ENCODE measurements at places on chromosomes 3 and 15.
A peak's percentile ranks its signal among the peaks of the same experiment; 100 is the strongest.

DNA sequence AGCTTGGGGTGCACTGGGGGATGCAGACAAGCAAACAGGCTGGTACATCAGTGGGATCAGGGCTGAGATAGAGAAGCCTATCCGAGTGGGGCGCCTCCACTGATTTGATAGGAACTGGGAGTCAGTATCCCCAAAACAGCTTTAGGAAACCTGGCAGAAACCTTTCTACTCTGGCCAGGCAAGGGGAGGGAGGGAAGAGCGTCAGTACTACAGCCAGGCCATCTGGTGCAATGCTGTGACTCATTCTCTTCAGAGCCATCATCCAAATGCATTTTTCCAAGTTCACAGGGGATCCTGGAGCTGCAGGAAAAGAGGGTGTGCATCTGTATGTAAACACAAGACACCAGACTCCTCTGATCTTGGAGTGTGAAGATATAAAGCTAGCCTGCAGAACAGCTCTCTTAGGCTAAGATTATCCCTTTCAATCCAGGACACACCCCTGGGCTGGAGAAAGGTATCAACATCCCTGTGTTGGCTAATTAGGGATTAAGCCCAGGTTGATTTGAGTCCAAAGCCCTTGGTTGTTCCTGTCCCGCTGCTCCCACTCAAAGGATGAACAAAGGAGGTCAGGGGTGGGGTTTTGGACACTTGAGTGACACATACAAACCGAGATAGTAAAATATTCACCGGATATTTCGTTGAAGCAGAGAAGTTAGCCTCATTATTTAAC, 9.3 kb downstream of the GALNT15 start:
- DNase-seq, result no peak

DNA sequence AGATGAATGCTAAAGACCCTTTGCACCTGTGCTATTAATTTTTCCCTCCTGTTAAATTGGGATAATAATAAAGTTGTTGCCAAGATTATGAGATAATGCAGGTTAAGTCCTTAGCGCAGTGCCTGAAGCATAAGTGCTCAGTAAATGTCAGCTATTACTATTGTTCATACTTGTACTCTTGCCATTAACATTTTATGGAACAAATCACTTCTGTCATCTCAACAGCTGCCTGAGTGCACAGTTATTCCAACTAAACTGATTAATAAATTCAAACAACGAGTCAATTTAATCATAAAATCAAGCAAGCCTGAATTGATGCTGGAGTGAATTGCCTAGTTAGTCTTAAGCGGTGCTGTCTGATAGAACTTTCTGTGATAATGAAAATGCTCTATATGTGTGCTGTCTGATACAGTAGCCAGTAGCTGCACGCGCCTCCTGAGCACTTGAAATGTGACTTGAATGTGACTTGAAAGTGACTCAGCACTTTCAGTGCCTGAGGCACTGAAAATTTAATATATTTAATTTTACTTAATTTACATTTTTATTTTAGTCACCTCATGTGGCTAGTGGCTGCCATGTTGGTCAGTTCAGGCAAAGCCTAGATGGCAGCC, 198.7 kb upstream of the PFN2 start:
- DNase-seq, result no peak

- DNase-seq, result no peak
Measured at GRCh38 chr3:38630606-38631005, 18.9 kb downstream of the SCN5A start.

DNA sequence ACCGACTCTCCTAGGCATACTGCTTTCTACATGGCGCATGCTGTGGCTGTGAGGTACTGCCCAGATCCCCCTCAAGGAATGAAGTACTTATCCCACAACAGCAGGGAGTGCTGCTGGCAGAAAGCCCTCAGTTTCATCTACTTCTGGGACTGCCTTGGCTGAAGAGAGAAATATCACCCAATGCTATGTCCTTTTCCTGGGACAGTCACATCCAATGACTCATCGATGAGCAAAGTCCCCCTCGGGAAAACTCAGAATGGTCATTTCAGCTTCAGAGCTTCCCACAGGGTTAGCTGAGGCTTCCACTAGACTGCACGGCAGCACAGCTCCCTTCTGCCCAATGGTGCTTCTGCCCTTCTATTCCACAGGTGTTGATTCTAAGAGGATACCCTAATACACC, 3.6 kb upstream of the NMD3 start:
- no peak for DNase-seq

DNA sequence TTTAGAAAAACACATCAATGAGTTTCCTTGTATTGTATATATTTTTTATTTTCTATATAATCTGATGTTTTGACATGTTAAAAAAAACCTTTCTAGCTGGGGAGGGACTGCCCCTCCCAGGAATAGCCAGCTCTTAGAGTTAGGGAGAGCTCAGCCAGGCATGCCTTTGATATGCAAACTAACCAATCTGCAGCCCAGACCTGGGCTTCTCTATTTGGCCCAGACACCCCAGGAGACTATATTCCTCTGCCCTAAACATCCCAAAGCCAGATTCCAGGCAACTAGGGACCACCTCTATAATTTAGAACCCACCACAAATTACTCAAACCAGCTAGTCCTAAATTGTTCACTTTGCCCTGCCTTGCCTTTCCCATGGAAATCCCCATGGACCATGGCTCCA, 390.9 kb upstream of the ADAMTS9 start:
- DNase-seq, result no peak

- DNase-seq, result no peak
Measured at GRCh38 chr15:83193721-83194120, 13.9 kb downstream of the HDGFL3 start.

- no peak for DNase-seq
Measured at GRCh38 chr3:49625071-49625470, 49.1 kb upstream of the APEH start.

GRCh38 chr15:65833501-65834205, 35.6 kb upstream of the RAB11A start:
- no peak for DNase-seq

DNA sequence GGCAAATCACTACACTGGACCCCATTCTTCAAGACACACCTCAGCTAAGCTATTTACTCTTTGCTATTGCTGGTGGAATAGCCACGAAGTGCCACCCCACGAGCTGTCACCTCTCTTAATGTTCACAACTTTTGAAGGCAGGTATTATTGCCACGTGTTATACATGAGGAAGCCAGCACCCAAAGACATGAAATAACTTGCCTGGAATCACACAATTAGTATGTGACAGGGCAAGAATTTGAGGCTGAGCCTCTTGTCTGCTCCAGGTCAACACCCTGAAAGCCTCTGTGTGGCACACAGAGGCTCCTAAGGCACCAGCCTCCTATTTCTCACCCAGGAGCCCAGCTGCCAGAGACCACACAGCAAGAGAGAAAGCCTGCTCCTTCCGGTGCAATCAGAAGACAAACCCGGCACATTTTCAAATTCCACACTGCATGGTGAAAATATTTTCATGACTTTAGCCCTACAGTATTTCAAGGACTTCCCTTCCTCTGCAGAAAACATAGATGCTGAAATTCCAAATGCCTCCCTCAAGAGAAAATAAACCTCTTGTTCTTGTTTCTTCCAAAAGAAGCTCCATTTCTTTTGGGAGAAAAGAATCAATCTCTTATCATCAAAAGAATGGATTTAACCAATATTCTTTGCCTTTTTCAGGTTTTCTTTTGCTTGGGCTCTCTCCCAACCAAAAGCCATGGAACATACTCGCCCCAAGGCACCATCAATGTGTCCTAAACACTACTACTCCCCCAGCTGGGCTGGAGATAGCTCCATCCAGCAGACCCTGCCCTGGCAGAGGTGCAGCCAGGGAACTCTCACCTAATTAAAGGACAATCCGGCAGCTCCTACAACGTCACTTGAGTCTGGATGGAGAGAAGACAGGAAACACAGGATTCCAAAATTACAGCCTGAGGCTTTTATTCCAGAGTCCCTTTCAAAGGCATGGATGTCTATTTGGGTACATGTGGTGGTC, 84.7 kb upstream of the THBS1 start:
- no peak for DNase-seq

GRCh38 chr3:87167628-87168456, 59.3 kb upstream of the CHMP2B start:
- no peak for DNase-seq

GRCh38 chr15:69522361-69522760, 69.7 kb downstream of the RPLP1 start:
- no peak for DNase-seq

DNA sequence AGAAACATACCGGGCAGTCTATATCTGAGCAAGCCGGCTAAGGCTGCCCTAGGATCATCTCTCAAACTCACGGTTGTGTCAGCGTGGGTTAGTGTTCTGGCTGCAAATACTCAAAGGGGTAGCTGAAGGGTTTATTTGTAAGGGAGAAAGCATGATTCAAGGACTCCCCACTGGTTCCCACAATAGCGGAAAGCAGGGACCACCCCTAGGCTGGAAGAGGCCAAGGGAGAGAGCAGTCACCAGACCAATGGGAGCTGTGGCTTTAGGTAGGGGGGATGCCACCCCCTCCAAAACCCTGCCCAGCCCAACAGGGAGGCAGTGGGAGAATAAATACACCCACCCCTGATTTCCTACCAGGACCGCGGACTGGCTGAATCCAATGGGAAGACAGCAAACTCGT, 7.3 kb upstream of the LMCD1 start:
- no peak for DNase-seq

DNA sequence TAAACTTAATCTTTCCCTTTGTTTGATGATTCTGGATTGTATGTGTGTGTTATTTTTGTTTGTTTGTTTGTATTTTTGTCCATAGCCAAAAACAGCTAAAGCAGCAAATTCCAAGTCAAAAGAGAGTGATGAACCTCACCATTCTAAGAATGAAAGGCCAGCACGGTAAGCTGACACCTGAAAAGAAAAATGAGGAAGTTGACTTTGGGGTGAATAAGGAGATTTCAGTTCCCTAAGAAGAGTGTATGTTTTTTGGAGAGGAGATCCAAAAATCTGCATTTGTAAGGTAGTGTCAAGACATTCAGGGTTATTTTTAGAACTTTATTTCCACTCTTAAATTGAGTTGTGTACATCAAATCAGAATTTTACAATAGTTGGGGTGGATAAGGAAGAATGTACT, 52.3 kb upstream of the UTS2B start:
- DNase-seq, result no peak

GRCh38 chr15:73809728-73810501, 56.8 kb upstream of the INSYN1 start:
- DNase-seq, result no peak

GRCh38 chr3:193589616-193590015, 3.4 kb upstream of the OPA1 start:
- DNase-seq, result no peak

DNA sequence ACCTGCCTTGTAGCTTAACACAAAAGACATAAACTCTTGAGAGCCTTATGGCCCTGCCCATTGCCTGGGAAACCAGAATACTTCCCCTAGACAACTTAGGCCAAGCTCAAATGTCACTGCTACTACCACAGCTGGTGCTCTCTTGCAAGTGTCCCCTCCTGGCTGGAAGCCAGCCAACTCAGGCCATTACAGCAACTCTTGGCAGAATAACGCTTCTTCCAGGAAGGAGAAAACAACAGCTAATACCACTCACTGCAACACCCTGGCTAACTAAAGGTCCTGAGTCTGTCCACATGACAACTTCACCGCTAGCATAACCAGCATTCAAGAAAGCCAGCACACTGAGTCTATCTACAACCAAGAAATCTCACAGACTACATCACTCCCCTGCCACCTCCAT, 5.1 kb upstream of the B4GALT4 start:
- DNase-seq, result no peak

GRCh38 chr3:134312072-134312872, 61.6 kb upstream of the RYK start:
- no peak for DNase-seq

GRCh38 chr15:72604794-72605193, 49.7 kb upstream of the GOLGA6B start:
- DNase-seq, result no peak

GRCh38 chr3:161333696-161334095, 37.6 kb downstream of the SPTSSB start:
- no peak for DNase-seq

DNA sequence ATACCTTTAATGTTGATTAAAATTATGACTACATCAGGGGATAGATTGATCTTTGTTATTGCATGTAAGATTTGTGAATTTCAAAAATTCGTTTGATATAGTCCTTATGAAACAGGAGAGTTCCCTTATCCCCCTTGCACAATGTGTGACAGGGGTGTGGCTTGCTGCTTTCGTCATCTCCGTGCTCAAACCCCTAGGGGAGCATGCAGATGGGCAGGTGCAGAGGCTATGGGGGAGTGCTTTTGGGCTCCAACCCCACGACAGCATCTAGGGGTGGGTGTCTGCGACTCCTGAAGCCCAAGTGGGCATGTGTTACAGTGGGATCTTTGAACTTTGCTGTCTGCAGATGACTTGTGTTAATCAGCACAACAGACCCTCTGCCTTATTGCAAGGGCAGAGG, 360.1 kb upstream of the GOLIM4 start:
- no peak for DNase-seq

DNA sequence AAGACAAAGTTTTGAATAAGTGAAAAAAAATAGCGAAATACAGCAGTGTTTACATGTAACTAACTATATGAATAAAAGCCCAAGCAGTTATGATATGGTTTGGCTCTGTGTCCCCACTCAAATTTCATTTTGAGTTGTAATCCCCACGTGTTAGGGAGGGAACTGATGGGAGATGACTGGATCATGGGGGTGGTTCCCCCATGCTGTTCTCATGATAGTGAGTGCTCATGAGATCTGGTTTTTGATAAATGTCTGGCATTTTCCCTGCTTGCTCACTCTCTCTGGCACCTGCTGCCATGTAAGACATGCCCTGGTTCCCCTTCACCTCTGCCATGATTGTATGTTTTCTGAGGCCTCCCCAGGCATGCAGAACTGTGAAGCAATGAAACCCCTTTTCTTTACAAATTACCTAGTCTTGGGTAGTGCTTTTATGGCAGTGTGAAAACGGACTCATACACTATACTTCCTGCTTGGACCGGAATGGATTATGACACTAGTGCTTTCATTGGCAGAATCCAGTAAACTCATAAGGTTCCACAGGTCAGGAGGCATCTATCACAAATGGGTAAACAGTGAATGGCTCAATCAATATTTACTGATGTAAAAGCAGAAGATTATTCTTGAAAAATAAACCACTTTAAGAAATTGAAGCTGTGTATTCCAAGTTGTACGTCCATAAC, 192.1 kb downstream of the CBLB start:
- DNase-seq, result no peak

GRCh38 chr3:4504340-4505261, 11.5 kb downstream of the ITPR1 start:
- DNase-seq, result peak; percentile 8

- no peak for DNase-seq
Measured at GRCh38 chr15:98856532-98856907, 151.1 kb downstream of the PGPEP1L start.
